ENCODE measurements at places on chromosomes 16 and 17. TPM values are rescaled to one million over a fixed set of nuclear protein-coding genes. Genes with fewer than 3 reads are reported as not detected.
A peak's percentile ranks its signal among the peaks of the same experiment; 100 is the strongest.

KRT32 gene
- not detected for total RNA-seq

UNC13D gene
- 1.3 TPM for total RNA-seq

HOXB4 gene
- total RNA-seq, result 0.48 TPM

CARD14 gene
- 23.2 TPM for total RNA-seq

PRCD gene
- 15.8 TPM for total RNA-seq

ASGR2 gene
- total RNA-seq, result not detected

GRAPL gene
- 0.51 TPM for total RNA-seq

ABCC3 gene
- total RNA-seq, result not detected

DNA sequence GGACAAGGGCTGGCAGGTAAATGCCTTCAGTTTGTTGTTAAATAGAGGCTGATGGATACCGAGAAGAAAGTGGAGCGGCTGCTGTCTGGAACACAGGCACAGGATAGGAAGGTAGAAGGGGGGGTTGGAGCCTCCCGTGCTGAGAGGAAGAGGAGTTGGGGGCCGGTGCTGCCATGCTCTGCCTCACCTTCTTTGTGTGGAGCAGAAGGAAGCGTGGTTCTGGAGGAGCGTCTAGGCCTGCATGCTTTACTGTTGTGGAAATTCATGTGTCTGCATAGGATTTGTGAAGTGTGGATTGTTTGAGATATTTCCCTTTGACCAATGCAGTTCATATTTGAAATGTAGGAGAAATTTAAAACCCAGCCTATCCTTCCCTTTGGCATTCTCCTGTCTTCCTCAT, 52.3 kb downstream of the FOXK2 start:
- DNase-seq, result no peak

GRCh38 chr17:81538651-81539570, 10.7 kb downstream of the FSCN2 start:
- DNase-seq, result no peak

DNA sequence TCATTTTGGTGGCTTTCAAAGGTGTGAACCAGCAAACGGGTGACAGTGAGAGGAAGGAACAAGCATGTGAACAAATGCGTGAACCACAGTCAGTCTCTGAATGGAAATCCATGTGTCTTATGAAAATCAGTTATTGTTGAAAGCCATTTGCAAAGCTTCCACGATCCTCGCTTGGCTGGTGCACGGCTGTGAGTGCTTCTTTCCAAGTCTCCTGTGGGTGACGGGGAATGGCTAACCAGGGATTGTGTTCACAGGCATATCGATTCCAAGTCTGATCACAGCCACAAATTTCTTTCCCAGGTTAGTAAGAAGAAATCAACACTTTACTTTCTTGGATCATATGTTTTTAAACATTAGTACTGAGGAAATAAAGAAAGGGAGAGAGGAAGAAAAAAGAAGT, 556.9 kb upstream of the RBFOX1 start:
- DNase-seq, result no peak

DNA sequence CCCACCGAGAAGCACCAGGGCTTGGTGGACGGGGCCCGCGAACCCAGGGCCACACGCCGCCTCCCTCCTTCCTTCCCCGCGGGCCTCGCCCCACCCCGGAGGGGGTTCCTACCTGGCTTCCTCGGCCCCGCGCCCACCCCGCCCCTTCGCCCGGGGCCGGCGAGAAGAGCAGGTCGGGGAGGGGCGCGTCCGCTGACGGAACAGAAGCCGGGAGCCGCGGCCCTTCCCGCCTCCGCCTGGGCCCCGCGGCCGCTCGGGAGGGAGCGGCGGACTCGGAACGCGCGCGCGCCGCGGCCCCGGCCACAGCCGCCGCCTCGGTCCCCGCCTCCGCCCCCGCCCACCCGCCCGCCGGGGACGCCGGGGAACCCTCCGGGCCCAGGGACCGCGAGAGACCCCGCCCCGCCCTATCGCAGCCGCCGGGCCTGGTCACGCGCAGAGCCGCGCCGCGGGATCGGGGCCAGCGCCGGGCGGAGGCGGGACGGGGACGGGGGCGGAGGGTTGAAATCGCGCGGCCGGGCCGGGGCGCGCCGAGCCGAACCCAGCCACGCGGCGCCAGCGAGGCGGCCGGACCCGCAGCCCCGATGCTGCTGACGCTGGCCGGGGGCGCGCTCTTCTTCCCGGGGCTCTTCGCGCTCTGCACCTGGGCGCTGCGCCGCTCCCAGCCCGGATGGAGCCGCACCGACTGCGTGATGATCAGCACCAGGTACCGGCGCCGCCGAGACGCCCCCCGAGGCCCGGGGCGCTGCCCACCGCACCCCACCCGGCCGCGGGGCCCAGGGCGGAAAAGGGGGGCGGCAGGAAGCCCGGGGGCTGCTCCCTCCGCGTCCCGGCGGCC, at the start of gene TLCD3A:
Gene TLCD3A (plus strand): TSS at position 530 of the 835 bp plus-strand sequence. CDS start 52 bp downstream, at position 582.
- peak; percentile 47 for DNase-seq

DNA sequence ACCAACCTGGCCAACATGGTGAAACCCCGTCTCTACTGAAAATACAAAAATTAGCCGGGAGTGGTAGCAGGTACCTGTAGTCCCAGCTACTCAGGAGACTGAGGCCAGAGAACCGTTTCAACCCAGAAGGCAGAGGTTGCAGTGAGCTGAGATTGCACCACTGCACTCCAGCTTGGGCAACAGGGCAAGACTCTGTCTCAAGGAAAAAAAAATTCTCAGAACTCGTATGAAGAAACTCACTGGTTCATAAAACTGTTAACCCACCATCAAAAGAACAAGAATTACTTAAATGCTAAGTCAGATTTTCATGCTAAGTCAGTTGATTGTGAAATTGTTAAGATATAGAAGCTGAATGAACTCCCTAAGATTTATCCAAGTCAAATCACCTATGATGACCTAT, 31.3 kb downstream of the SLC39A11 start:
- no peak for DNase-seq

- DNase-seq, result no peak
Observed at GRCh38 chr17:49388290-49388640, 26.2 kb upstream of the ZNF652 start.

GRCh38 chr16:3157229-3158025, 22.6 kb downstream of the ZNF213 start:
- peak; percentile 96 for DNase-seq

- no peak for DNase-seq
Observed at GRCh38 chr17:3507071-3507470, 31.3 kb downstream of the ASPA start.

DNA sequence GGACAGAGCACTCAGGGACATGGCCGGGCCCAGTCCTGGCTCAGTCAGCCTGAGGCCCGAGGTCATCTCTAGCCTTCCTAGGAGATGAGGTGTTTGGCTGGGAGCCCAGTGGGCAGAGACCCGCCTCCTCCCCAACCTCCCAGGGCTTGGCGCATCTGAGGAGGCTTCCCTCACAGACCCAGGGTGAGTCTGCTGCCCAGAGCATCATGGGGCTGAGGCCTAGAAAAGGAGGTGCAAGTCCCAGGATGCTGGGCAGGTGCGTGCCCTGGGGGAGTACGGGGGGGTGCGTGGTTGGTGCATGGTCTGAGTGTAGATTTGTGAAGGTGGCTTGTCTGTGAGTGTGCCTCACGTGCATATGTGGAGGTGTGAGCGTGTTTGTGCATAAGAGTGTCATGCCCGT, 4.7 kb downstream of the PDE6G start:
- peak; percentile 72 for DNase-seq

DNA sequence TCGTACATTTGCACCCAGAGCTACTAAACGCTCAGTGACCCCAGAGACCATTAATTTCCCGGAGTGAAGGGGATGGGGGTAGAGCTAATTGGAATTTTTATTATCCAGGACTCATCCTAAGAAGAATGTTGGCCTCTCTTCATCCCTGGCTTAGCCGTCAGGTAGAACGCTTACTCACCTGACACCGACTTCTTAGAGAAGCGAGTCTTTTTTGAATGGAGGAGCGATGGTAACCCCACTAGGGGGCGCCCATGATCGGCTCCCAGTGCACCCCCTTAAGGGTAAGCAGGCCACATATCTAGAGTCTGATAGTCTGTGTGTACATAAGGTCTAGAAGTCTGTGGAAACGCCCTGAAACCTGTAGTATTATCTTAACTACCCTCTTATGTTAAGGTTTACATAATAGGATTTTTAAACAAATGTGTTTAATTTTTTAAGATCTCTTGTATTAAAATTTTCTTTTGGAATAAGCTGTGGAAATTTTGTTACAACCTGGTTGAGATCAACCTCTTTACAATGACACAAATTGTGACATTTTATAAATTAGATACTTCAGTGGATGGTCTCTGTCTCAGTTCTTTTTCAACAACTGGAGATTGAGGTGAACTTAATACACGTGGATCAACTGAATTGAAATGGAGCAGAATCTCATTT, 229.8 kb downstream of the CPPED1 start:
- peak; percentile 68 for DNase-seq

Data from SK-MEL-5 (cell line).